Hematopoietic multipotent progenitor cell treated with erythropoietin and hydrocortisone succinate and interleukin-3 and kit ligand, for 6 days (in vitro differentiated cells): ENCODE measurements at places on chromosomes 5 and 9.

- DNase-seq: no peak
These were observed 89.7 kb upstream of the SLC44A1 start for GRCh38 chr9:105154723-105155191.

GRCh38 chr5:171707442-171707792 lies 78.2 kb upstream of the SMIM23 start:
- peak; percentile 59 for DNase-seq

GRCh38 chr9:129414377-129414992 lies 206.4 kb downstream of the C9orf50 start:
- peak; percentile 43 for DNase-seq

DNA sequence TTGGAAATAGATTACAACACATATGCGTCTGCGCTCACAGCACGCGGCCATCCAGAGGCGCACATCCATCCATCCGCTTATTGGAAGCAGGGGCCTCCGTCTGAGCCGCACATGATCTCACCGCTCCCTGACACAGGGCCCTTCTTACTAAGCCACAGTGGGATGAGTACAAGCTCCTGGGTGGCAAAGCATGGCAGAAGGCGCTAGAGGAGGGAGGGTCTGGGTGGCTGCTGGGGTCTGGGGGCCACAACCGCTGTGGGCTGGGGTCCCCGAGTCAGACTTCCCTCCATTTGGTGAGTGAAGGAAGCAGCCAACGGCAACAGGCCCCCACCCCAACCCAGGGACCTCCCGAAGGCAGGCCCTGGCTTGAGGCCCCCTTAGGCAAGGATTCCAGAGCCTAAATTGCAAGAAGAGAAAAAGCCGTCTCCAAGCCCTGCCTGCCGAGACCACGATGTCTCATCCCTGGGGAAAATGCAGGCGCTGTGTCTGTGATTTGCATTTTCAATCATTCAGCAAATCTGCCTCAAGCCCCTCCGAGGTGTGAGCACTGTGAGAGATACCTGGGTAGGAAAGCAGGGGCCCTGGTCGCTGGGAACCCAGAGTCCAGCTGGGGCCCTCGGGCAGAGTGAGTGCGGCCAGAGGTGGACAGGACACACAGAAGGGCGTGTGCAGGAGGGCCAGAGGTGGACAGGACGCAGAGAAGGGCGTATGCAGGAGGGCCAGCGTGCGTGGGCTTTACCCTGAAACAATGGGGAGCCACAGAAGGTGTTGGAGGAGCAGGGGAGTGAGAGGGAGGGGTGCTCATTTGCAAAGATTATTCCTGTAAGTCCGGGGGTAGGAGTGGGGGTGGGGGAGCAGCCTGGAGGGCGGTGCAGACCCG lies 135.7 kb downstream of the OLFM1 start:
- DNase-seq: no peak

- DNase-seq: peak; percentile 11
These were observed 88.7 kb upstream of the PHF24 start for GRCh38 chr9:34869390-34869789.

- peak; percentile 75 for DNase-seq
These were observed 1.5 kb downstream of the SPAAR start for GRCh38 chr9:35910613-35911359.

DNA sequence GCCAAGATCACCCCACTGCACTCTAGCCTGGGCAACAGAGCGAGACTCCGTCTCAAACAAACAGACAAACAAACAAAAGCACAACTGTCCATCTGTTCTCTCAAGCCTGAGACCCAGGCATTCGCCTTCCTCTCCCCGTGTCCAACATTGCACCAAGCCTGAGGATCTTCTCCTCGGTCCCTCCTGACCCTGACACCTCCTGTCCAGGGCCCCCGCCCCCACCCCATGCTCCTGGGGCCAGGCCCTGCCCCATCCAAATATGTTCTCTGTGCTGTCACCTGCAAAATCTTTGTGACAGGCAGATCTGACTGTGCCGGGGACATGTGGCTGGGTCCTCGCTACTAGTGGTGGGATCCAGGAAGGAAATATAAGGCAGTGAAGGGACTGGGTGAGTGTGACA lies 33.4 kb upstream of the UNC5A start:
- no peak for DNase-seq
